ENCODE measurements at places on chromosomes 3 and 15.

DNA sequence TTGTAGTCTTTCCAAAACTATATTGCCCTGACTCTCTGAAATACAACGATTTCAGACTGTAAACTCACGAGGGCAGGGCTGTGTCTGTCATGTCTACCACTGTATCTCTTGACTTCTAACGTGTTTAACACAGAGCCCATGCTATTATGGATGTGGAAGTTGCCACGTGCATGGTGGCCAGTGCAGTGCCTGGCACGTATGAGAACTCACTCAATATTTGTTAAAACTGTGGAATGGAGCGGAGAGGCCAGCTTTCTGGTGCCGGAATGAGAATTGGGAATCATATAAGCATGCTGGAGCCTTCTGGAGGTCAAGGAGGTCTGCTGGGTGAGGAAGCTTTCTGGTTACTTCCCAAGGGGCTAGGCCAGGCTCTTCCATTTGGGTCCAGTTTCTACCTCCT, 220.6 kb upstream of the LYSMD4 start:
- DNase-seq, result no peak

- no peak for DNase-seq
Observed at GRCh38 chr15:55884223-55884622, 109.2 kb downstream of the NEDD4 start.

DNA sequence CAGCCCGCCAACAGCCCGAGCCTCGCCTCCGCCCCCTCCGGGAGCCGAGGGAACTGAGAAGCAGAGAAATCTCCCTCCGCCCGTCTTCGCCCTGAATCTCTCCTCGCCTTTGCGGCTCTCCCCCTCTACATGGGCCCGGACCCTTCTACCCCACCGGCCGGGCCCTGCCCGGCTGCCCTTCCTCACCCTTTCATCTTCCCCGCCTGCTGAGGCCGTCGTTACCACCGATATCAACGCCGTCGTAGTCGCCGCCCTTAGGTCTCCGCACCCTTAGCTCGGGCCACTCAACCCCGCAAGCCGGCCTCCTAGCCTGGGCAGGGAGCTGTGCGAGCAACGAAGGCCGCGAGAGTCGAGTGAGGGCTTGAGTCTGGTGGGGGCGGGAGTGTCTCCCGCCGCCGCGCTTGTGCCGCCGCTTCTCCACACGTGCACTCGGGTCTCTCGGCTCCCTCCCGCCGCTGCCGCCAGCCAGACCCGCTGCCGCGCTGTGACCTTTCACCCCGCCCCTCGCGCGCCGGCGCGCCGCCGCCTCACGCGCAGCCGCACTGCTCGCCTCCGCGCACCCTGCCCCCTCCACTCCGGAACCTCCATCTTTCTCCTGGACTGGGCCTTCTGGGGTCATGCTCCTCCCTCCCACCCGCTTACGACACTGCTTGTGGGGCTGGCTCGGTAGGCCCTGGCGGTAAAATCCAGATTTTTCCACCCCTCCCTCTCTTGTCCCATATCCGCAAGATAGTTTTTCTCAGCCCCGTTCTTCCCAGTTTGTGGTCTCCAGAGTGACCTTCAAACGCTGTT, at the start of gene NAA50:
NAA50 (minus strand) TSS at position 494 of the 792 bp plus-strand sequence; CDS start at position 194, 300 bp downstream.
- no peak for DNase-seq

- DNase-seq, result no peak
Observed at GRCh38 chr3:195135917-195136316, 135.0 kb downstream of the XXYLT1 start.

DNA sequence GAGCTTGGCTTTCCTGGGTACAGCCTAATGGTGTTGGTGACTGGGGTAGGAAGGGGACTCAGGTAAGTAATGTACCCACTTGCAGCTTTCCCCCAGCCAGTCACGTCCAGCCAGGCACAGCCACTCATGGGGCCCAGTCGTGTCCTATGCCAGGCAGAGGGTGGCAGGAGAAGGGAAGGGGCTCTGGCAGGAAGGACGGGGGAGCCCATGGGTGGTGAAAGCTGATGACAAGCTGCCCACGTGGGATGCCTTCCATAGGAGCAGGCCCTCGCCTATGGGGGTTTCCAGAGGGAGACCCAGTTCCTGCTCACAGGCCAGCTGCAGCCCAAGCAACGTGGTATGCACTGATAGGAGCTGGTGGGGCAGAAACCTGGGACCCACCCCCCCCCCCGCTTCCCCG, 10.7 kb downstream of the CHAC1 start:
- DNase-seq, result no peak

DNA sequence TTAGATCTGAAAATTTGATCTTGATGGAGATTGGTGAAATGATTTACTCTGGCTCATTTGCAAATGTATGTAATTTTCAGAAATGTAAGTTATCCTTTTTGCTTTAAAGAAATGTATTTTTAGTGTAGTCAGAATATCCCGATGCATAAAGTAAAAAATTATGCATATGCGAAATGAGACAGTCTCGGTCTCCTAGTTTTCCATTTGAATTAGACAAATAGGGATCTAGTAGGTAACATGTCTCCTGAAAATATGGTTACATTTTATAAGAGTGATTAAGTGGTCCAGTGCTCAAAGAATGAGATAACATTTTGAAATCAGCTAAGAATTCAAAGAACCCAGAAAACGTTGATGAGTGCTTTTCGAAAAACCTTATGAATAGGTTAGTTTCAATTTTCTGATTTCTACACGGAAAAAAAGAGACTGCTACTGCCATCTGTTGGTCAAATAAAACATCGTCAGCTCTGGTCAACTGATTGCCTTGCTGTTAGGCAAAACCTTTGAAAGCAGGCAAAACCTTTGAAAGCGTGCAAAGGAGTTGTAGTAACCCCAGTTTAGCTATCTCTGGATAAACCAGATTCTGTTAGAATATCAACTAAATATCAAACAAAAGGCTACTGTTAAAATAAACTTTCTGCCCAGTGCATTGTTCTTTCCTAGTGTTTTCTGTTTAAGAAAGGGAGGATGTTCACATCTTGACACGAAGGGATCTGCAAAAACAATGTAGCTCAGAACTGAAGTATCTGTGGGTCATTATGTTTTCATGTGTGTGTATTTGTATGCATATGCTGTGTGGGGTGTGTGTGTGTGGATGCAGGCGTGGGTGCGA, 59.3 kb upstream of the CHMP2B start:
- peak; percentile 28 for DNase-seq

DNA sequence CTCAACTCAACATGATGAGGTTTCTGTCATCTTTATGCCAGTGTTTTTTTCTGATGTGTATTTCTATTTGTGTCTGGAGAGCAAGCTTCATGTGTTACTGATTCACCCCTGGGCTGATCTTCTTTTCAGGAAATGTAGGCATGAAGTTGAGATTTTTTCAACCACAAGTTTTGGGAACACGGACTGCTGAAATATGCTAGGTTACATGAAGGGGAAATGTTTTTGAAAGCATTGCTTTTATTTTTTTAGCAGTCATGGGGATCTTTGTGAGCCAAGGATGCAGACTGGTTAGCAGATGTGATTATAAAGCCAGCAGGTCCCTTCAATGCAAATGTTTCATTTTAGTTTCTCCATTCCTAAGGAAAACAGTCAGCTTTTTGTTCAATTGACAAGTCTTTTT, 219.3 kb upstream of the COL8A1 start:
- DNase-seq, result no peak

DNA sequence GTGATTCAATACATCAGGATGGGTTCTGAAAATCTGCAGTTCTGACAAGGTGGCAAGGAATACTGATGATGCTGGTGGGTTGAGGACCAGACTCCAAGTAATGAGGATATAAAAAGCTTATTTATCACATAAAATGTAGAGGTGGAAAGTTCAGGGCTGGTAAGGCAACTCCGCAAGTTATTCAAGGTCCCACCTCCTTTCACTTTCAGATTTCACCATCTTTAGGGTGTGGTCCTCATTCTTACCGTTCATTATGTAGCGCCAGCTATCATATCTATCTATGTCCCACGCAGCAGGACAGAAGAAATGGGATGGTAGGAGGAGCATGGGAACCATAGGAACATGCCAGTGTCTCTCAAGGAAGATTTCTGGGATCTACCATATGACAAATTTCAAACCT, 80.3 kb downstream of the IL1RAP start:
- DNase-seq, result no peak

- DNase-seq, result no peak
Observed at GRCh38 chr15:66939451-66940023, 125.9 kb upstream of the SMAD3 start.

DNA sequence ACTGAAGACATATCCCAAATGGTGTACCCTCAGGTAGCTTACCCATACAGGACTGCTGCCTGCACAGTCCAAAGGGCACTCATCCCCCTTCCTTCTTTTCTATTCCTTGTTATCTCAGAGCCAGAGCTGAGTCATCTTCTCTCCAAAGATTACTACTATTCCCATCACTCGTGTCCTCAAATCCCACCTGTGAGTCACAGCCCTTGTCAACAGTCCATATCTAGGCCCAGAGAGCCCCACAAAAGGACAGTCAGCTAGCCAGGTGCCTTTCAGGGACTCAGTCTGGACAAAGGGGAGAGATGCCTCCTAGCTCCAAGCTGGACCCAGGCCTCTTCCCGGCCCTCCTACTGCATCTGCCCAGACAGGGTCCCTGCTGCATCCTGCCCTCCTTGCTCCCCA, 11.0 kb downstream of the PARP16 start:
- DNase-seq, result no peak

GRCh38 chr3:14563946-14564539, 23.9 kb upstream of the GRIP2 start:
- no peak for DNase-seq

- DNase-seq, result no peak
Observed at GRCh38 chr3:14834807-14835466, 16.2 kb downstream of the FGD5 start.

GRCh38 chr3:138376663-138377062, 28.3 kb downstream of the MRAS start:
- no peak for DNase-seq

DNA sequence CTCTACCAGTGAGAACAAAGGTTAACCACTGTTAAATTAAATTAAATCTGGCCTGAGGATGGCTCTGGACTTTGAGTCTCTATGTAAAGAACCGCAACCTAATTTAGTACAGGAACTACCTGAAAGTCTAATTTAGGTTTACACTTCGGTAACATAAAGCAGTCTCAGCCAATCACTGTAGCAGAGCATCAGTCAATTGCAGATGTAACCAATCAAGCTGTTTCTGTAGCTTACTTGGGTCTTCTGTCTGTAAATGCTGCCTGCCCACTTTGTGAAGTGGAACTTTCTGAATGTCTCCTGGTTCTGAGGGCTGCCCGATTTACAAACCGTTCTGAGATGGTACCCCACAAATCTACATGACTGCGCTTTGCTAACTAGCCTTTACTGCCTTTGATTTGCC, 39.1 kb upstream of the RASGRP1 start:
- no peak for DNase-seq

DNA sequence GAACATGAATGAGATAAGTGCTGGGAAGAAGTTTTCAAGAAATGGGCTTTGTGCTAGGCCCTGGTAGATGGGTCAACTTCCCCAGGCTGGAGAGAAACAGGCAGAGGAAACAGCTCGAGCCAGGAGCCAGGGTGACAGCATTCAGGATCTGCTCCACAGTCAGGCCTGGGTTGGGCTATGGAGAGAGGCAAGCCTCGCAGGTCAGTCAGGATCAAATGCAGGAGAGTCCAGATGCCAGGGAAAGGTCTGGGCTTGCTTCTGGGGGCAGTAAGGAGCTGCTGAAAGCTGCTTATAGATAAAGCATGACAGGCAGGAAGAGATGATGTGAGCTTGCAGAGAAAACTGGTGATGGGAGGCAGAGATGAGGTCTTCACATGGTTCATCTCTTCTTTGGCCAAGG, 11.0 kb upstream of the USP3 start:
- DNase-seq, result no peak

DNA sequence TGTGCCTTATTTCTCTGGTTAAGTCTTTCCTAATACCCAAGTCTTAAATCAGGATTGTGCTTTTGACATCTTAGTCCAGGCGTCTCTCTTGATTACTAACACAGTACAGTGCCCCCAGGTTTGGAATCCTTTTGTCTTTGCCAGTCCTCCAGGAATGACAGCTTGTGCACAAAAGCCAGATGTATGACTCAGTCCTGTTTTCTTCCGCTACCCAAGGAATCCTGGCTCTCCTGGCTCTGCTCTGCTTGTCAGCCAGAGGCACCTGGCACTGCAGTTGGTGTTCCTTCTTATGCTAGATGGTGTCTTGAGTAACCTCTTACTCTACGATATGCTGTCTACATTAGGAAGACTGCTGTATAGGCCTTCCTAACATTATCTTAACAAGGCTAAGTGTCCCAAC, 728.2 kb upstream of the NECTIN3 start:
- DNase-seq, result no peak

- no peak for DNase-seq
Observed at GRCh38 chr15:54810496-54810895, 386.2 kb downstream of the RSL24D1 start.

- DNase-seq, result no peak
Observed at GRCh38 chr15:78389322-78389721, 48.7 kb upstream of the IREB2 start.

- DNase-seq, result no peak
Observed at GRCh38 chr15:35436422-35436821, 109.5 kb downstream of the DPH6 start.

DNA sequence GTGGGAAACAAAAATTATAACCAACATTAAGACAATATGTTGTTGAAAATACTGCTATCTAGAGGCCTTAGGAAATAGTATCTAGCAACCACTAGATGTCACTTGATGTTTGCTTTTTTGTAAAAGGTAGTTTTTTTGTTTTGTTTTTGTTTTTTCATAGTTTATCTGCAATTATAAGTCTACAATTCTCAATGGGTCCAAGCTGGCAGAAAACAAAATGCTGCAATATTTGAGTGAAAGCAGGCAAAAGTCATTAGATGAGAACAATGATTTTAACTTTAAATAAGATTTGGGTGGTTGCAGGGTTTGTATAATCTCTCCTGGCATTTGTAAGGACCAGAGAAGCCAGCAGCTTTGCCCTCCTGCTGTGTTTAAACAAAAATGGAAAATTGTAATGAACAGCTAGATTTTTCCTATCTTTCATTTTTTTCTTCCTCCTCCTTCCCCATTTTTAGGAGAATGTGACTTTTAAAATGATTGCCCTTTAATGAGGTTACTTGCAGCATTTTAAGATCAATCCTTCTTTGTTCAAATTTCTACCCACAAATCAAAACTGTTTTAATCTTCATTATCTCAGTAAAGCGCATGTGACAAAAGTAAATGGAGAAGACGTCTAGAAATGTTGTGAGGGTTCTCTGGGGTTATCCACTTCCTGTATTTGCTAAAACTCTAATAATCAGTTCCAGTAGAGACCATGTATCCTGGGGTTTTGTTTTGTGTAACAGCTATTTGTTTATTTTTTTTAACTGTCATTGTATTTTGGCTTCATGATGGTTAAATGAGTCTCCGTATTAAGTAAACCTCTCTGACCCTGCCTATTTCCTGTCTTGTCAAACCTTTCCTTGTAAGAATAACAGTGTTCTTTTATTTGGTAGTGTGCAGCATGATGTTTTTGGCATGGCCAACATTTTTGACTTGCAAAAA, 27.3 kb downstream of the DUT start:
- DNase-seq, result no peak

DNA sequence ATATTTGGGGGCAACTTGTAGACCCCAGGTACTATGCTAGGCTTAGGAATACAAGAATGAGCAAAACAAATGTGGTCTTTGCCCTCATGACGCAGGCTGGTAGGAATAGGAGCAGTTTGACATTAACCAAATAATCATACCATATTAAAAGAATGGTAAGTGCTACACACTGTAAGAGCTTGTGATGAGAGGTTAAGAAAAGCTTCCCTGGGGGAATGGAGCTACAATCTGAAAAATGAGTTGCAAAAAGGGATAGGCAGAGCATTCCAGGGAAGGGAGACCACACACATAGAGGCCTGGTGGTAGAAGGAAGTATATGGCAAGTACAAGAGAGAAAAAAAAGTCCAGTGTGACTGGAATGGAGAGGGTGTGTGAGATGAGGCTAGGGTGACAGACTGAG, 37.3 kb downstream of the TMOD3 start:
- DNase-seq, result no peak

All from non-pigmented ciliary epithelial cell (primary cell).